ENCODE measurements at places on chromosomes 2 and 18. TPM values are rescaled to one million over a fixed set of nuclear protein-coding genes. Genes with fewer than 3 reads are reported as not detected.

DNA sequence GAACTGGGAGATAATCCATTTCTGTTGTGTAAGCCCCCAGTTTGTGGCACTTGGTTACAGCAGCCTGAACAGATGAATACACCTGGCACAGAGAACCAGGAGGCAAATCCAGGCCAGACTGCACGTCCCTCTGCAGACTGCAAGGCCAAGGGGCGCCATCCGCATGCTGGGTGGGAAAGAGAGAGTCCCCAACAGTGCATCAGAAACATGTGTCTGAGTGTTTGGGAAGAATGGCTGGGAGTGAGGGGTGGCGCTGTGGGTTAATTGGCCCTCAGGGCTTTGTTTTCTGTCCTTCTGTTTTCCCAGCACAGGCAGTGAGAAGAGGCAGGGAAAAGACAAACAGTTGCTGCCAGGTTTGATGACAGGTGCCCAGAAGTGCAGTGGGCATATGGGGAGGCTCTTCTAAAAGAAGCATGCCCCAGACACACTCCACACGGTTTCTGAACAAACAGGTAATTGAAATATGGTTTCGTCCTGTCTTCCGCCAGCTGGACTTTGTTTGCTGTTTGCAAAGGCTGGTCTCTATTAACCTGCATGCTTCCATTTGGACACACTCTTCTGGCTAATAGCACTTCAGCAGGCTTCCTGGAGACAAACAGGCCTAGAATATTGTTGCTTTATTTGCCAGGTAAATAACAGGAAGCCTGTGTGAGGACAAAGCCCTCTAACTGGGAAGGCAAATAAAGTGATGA, 43.4 kb upstream of the SEC11C start:
- H3K27ac ChIP-seq: no peak overlapping the region
- no peaks in the 10 kb centered on the region for H3K4me1 ChIP-seq
- no peak for DNase-seq
- H3K36me3 ChIP-seq: no peaks in the 10 kb centered on the region
- no peak overlapping the region for H3K4me3 ChIP-seq
- no peaks in the 10 kb centered on the region for H3K27me3 ChIP-seq

DNA sequence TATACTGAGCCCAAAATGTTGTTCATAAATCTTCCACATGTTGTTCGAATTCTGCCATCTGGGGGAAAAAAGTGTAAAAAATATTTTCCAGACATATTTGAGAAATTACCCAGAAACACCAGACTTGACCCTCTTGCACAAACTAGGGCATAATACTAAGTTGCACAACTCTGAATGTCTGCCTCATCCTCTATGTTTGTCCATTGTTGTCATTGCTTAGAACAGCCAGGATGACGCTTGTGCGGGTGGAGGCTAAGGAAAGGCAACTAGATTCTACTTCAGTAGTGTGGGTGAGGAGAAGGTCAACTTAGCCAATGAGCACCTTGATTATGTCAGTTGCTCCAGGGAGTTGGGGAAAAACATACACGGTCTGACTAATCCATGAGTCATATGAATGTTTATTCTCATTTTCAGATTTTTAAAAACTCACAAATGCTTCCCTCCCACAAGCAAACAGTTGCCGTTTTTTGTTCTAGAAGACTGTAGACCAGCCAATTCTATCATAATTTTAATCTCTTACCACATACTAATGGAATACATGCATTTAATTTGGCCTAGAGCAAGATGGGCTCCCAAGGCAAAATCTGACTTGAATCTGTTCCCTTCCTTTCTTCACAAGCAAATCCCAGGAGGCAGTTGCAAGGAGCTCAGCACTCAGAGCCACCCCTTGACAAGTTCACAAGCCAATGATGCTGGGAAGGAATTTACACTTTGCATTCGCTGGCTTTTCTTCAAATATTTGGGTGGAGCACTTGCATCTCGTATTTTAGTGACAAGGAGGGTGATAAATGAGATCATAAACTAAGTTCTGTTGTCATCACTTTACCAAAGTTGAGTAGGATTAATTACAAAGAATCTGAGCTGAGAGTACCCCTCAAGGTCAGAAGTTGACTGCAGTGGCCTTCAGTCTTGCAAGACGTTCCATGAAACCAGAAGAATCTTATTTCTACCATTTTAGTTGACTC, 163.2 kb upstream of the TWIST2 start:
- H3K36me3 ChIP-seq: no peaks in the 10 kb centered on the region
- no peaks in the 10 kb centered on the region for H3K4me1 ChIP-seq
- H3K27me3 ChIP-seq: no peaks in the 10 kb centered on the region
- no peak overlapping the region for H3K4me3 ChIP-seq

- H3K36me3 ChIP-seq: no peaks in the 10 kb centered on the region
- no peak for DNase-seq
- no peaks in the 10 kb centered on the region for H3K4me1 ChIP-seq
These were observed 22.2 kb downstream of the SMIM21 start for GRCh38 chr18:75405351-75405750.

RGPD8 gene
- total RNA-seq: 13.8 TPM

RNF125 gene
- total RNA-seq: 6.0 TPM

SATB2 gene
- total RNA-seq: 17.5 TPM

PPP1R1C gene
- 2.5 TPM for total RNA-seq

MAPRE3 gene
- 17.9 TPM for total RNA-seq

BMP10 gene
- not detected for total RNA-seq
